Skin of body (tissue), 3 donors: ENCODE measurements at places on chromosomes 4 and X. TPM values are rescaled to one million over a fixed set of nuclear protein-coding genes. Genes with fewer than 3 reads are reported as not detected.

The MAGEB1 gene
- not detected for total RNA-seq

The NLRP2B gene
- 0.20 TPM for total RNA-seq

The MID1 gene
- total RNA-seq, result 21.9 TPM

The WDFY3 gene
- 109 TPM for total RNA-seq

The AR gene
- total RNA-seq, result 7.5 TPM

The PAK3 gene
- total RNA-seq, result 6.7 TPM

The FRG2 gene
- not detected for total RNA-seq

The SPANXA2 gene
- not detected for total RNA-seq

The BEX5 gene
- total RNA-seq, result 1.9 TPM

The GCNA gene
- total RNA-seq, result 0.99 TPM

The SORBS2 gene
- total RNA-seq, result 15.0 TPM

The ABCG2 gene
- 7.0 TPM for total RNA-seq

The SLC9B1 gene
- 7.2 TPM for total RNA-seq

The GLOD5 gene
- total RNA-seq, result not detected

The GSPT2 gene
- total RNA-seq, result 6.5 TPM

The UGT2B15 gene
- not detected for total RNA-seq

The NXF2B gene
- not detected for total RNA-seq

The NDNF gene
- 21.7 TPM for total RNA-seq
